ENCODE measurements at places on chromosomes 4 and X.

DNA sequence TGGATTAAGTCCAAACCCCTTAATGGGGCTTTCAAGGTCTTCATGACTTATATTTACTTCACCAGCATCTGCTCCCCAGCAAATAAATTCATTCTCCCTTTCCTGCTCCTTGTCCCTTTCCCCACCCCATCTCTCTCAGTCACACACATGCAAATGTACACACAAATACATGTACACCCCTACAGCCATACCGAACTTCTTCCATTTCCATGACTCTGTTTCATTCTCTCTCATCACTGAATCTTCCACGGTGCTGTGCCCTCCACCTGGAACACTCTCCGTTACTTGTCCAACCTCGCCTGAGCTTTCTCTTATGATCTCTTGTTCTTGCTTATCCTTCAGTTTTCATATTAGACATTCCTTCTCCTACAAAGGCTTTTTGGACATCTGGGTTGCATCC is 22.0 kb upstream of the RPA4 start:
- no peak for DNase-seq

DNA sequence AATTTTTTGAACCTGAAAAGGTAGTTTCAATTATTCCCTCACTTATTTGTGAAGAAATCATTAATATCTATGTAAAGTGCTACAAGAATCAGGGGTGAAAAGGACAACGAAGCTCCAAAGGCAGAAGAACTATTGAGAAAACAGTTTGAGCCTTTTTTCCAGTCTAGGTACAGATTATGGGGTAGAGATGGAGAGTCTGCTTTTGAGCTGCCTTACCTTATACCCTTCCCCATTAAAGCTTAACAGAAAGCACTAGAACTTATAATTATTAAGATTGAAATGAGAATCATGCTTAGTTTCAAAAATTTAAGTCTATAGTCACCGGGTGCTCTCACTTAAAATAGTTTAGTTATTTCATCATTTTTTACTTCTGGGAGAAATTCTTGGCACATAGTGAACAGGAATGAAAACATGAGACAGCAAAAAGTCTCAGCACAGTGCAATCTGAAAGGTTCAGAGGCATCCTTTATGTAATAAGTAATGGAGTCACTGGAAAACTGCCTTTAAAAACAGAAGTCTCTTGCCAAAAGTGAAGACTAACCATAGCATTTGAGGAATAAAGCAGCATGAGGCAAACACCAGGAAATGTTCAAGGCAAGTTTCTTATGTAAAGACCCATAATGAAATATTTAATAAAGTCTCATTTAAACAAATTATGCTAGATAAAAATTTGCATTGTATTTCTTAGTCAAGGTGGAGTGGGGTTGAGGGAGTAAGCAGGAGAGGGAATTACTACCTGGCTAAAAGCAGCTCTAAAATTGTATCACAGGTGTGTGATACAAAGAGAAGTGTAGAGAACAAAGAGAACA is 5.1 kb upstream of the DCLK2 start:
- no peak for DNase-seq

GRCh38 chr4:85867271-85867670 is 392.3 kb downstream of the ARHGAP24 start:
- no peak for DNase-seq

DNA sequence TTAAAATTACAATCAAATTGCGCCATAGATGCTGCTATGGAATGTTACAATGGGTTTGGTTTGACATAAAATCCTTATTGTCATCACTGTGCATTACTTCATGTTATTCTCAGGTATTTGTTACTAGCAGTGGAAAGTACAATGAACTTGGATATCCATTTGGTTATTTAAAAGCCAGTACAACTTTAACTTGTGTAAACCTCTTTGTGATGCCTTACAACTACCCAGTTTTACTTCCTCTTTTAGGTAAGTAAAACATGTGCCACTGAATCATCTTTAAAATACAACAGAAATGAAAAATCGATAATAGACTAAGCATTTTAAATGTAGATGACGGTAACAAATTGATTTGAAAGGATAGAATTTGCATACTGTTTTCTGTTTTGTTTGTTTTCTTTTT is 35.6 kb downstream of the INTS6L start:
- no peak for DNase-seq

GRCh38 chrX:10064736-10065135 is 92.0 kb upstream of the CLCN4 start:
- no peak for DNase-seq

DNA sequence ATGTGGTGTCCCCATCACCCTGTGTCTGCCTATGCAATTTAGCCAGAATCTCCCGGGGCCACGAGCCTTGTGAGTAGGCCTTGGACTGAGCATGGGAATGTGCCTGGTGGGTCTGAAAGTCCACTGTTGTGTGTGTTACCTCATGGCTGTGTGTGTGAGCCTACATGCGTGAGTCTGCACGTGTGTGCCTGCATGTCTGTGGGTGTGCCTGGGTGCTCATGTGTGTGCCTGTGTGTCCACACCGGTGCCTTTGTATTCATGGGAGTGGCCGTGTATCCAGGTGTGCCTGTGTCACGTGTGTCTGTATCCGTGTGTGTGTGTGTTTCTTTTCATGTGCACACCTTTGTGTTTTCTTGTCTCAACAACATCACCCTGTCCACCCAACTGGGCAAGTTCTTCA is 14.2 kb downstream of the ATP5ME start:
- no peak for DNase-seq

- DNase-seq = no peak
Measured at GRCh38 chrX:123487669-123488068, 245.2 kb downstream of the THOC2 start.

GRCh38 chr4:96407225-96407624 is 567.3 kb downstream of the PDHA2 start:
- no peak for DNase-seq

DNA sequence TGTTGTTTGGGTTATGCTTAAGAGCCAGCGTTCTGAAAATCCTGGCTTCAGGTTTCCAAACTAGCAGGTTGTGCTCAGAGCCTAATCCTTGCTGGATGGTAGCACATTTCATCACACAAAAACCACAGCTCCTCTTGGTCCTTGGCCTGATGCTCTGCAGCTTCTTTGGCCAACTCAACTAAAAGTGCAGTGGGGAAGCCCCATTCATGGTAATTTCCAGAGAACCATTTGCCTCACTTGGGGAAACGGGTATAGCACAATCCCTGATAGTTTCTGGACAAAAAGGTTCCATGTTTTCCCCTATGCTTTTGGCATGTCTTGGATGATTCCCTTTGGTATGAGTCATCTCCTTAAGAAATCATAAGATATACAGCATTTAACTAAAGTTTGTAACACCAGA is 78.7 kb downstream of the SYNPO2 start:
- DNase-seq = no peak

- no peak for DNase-seq
Measured at GRCh38 chrX:15464704-15465103, 28.4 kb downstream of the PIR start.

DNA sequence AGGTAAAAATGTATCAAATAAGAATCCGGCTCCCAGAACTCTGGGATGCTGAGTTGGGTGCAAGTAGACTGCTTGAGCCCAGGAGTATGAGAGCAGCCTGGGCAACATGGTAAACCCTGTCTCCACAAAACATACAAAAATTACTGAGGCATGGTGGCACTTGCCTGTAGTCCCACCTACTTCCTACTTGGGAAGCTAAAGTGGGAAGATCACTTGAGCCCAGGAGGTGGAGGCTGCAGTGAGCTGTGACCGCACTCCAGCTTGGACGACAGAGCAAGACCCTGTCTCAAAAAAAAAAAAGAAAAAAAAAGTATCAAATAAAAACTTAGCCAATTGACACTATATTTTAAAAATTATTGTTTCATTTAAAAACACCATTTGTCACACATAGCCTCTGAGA is 84.4 kb downstream of the FBXW7 start:
- no peak for DNase-seq

GRCh38 chr4:107586371-107586770 is 133.7 kb downstream of the PAPSS1 start:
- DNase-seq = no peak
